Sciatic nerve (tissue), 2 donors: ENCODE measurements at places on chromosomes 12 and 14. TPM values are rescaled to one million over a fixed set of nuclear protein-coding genes. Genes with fewer than 3 reads are reported as not detected.

- DNase-seq, result no peak
Observed at GRCh38 chr12:90896821-90897220, 58.2 kb downstream of the CCER1 start.

DNA sequence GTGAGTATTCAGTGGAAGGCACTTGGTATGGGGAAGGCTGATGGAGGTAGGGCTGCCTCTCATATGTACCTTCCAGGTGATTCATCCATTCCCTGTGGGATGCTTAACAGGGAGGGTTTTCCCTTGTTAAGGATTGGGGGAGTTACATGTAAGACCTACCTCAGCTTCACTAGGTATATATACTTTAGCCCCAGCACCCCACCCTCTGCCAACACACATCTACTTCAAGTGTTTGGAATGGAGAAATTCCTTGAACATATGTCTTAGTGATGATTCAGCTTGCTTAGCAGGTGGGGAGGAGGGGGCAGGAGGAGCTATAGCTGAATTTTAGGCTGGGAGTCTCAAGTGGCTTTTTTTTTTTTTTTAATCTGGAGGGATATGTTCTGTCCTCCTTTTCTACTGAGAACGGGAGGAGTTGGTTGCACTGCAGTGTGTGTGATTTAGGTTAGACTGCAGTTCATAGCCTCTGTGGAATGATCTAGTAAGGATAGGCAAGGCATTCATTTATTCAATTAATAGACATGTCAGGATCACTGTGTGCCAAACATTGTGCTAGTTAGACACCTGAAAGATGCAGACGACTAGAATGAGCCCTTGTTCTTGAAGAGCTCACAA is 1.7 kb downstream of the PIP4K2C start:
- no peak for DNase-seq

GRCh38 chr12:133081159-133081780 is 547 bp downstream of the ZNF140 start:
- DNase-seq, result no peak

DNA sequence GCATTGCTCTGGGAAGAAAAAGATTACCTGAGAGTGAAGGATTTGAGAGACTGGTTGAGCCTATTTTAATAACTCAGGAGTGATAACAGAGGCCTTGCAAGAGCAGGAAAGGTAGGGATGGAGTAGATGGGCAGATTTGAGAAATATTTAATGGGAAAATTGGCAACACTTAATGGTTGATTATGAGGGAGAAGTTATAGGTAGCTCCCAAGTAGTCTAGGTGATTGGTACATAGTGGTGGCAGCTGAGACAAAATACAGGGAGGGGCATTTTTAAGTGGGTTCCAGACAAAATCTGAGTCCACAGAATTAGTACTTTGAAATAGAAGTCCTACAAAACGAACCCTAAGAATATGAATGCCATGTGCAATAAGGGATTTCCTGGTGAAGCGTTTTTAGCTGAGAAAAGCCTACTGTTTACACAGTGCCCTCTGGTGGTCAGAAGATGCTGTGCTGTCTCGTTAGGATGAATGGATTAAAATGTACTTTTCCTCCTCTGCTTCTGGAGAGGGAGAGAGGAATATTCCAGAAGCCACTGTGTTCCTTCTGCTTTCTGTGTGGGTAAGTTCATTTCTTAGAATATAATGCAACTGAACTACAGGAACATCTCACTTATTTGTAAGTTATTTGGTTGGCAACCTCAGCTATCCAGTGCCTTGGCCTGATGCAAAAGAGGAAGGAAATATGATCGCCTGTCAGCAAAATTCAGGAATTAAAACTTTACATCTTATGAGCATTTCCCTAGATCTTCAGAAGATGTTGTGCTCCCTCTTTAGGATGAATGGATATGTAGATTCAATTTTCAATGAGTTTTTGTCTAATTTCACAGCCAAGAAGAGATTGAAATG is 6.5 kb downstream of the ZBTB1 start:
- DNase-seq, result peak; percentile 78

GRCh38 chr14:84037593-84037992 is 1492.4 kb upstream of the FLRT2 start:
- no peak for DNase-seq

- DNase-seq, result no peak
Observed at GRCh38 chr12:5964913-5965900, 20.1 kb upstream of the ANO2 start.

- no peak for DNase-seq
Observed at GRCh38 chr14:32200368-32201192, 1.3 kb upstream of the RNU6-7 start.

- no peak for DNase-seq
Observed at GRCh38 chr12:114450515-114451300, 44.8 kb upstream of the TBX5 start.

GRCh38 chr12:65984227-65984479 is 146.4 kb downstream of the LLPH start:
- DNase-seq, result no peak

GRCh38 chr12:94725375-94726168 is 75.2 kb upstream of the TMCC3 start:
- DNase-seq, result no peak

DNA sequence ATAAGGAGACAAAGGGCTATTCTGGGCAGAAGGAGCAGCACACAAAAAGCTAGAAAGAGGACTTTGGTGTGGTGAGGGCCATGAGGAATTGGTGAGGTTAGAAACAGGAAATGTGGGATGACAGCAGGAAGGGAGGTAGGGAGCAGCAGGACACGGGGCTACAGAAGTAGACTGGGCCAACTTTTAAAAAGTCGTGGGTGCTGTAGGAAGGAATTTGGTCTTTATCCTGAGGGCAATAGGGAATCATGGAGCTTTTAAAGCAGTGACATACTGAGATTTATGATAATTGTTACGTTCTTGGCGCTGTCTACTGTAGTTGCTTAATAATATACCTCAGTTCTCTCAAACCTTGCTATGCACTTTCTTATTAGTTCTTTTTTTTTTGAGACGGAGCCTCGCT is 8.2 kb upstream of the CHURC1 start:
- no peak for DNase-seq

GRCh38 chr12:129185855-129186254 is 332.6 kb downstream of the GLT1D1 start:
- no peak for DNase-seq

- peak; percentile 94 for DNase-seq
Observed at GRCh38 chr12:132489602-132490266, at the start of gene FBRSL1. Gene FBRSL1 (plus strand): TSS chr12:132490151.

Gene KLRG1
- 4.5 TPM for total RNA-seq

Gene TMEM119
- total RNA-seq, result 31.1 TPM

Gene RPS6KA5
- total RNA-seq, result 30.4 TPM

Gene CCDC88C
- 16.2 TPM for total RNA-seq

Gene RNASE4
- total RNA-seq, result 81.6 TPM
